ENCODE measurements at places on chromosomes 6 and 20.

DNA sequence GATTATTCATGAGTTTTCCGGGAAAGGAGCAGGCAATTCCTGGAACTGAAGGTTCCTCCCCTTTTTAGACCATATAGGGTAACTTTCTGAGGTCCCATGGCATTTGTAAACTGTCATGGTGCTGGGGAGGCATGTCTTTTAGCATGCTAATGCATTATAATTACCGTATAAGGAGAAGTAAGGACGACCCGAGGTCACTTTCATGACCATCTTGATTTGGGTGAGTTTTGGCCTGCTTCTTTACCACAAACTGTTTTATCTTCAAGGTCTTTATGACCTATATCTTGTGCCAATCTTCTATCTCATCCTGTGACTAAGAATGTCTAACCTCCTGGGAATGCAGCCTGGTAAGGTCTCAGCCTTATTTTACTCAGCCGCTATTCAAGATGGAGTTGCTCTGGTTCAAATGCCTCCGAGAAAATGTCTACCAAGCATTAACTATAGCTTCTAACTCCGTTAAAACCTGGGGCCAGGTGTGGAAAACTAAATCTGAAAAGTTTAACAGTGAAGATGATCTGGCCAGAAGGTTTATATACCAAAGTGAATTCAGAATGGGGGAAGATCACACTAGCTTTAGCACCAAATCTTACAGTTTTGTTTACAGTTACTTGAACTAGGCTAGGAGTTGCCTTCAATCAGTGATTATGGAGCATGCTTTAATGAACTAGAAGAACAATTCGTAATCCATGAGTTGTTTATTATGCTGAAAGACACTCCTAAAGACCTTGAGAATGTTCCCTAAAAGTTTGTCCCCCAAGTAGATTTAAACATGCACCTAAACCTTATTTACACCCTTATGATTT, 80.0 kb upstream of the TOP1 start:
- DNase-seq: peak; percentile 91

- DNase-seq: no peak
Measured at GRCh38 chr20:19539191-19539590, 218.9 kb upstream of the RIN2 start.

- DNase-seq: no peak
Measured at GRCh38 chr6:163583558-163583957, 169.0 kb downstream of the QKI start.

- peak; percentile 15 for DNase-seq
Measured at GRCh38 chr6:130717657-130718056, 109.5 kb upstream of the SMLR1 start.

- no peak for DNase-seq
Measured at GRCh38 chr6:3323148-3323547, 64.4 kb downstream of the PSMG4 start.

GRCh38 chr20:15610787-15611186, 962.5 kb downstream of the KIF16B start:
- no peak for DNase-seq

- DNase-seq: peak; percentile 6
Measured at GRCh38 chr6:74280130-74280692, 584.2 kb downstream of the CD109 start.

DNA sequence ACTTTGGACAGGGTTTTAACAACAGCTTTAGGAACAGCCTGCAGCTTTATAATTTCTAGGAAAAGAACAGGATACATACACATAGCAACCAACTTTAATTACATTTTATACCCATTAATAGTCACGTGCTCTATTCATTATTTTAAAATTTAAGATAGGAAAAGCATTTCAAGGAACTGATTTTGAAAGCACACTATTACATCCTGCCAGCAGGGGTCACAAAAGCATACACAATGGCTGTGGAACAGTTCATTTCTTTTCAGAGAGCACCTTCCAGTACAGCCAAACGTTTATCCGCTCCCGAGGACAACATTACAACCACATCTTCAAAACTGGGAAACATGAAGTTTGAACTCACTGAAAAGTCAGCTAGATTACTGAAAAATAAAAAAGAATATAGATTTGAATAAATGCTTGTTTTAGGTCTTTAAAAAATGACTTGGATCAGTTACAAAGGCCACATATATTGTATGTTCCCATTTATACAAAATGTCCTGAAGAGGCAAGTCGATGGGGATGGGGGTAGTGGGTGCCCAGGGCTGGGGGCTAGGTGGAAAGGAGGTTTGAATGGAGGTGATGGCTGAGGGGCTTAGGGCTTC, 104.6 kb upstream of the EXOC2 start:
- DNase-seq: peak; percentile 65

DNA sequence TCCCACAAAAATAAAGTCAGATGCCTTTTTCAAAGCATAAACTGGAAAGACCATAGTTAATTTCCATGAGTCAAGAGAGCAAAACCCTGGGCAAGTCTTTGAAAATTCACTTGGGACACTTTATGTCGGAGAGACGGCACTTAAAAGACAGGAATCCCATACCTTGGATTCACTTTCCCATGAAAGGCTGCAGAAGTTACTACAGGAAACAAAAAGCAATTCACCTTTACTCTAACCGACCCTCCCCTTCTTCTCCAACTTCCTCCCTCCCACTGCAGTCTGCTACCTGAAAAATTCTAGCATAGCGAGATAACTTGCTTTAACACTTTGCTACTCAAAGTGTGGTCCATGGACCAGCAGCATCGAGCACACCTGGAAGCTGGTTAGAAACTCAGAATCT, 539.1 kb upstream of the JAG1 start:
- DNase-seq: no peak

GRCh38 chr6:41063884-41064285, 8.3 kb downstream of the OARD1 start:
- DNase-seq: no peak

DNA sequence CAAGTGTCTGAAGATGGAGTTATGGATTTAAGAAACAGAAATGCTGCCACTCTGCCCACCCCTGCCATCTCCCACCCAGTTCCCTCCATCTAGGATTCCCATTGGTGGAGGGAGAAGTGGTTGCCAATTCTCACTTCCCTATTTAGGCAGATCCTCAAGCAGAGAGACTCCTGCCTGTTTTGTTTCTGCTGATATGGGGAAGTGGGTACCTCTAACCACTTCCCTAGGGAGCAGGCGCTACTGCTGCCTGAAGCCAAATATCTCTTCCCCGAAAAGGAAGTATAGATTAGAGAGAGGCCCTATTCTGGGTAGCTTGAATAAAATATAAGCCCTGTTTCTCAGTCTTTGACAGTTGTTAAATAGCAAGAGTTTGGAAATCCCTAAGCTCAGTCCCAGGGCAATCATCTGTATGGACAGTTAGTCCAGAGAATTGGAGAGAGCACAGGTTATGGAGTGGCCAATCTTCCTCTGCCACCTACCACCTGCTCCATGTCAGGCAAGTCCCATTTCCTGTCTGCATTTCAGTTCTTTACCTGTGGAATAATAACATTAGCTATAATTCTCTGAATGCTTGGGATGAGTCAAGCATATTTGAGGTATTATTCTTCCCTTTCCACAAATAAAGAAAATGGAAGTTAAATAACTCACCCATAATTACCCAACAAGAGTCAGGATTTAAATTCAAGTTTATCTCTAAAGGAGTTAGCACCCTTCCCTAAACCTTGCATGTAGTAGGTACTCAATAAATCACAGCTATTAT, 2.6 kb upstream of the ADGB start:
- DNase-seq: no peak

DNA sequence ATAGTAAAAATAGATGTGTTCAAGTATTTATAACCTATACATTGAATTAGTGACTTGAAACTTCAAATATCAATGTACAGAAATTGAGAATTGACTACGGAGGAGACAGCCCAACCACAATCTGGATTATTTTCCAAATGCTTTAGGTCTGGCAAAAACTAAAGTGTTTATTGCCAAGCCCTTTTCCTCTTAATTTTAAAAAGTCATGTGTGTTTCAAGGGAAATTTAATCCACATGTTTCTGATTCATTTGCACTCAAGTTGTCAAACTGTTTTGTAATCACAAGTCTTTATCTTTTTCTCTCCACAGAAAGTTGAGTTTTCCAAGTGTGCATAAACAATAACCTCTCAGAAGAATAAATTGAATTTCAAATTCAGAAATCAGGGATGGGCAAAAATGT, 350.8 kb upstream of the RSPO3 start:
- DNase-seq: no peak

DNA sequence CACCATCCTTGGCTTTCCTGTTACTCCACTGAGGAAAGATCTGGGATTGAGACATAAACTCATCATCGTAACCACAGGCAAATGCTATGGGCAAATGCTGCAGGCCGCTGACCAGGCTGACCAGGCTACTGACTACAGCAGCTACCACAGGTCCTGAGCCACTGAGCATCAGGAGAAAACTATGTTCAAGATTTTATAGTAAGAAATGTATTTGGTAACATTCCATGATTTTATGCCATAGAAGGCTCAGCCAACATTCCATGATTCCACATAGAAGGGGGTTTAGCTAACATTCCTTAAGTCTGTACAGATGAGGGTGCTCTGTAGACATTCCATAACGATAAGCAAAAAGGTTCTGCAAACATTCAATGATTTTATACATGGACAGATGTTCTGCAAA, 16.1 kb upstream of the B4GALT5 start:
- peak; percentile 86 for DNase-seq

- no peak for DNase-seq
Measured at GRCh38 chr20:60863548-60863947, 388.5 kb upstream of the CDH4 start.

DNA sequence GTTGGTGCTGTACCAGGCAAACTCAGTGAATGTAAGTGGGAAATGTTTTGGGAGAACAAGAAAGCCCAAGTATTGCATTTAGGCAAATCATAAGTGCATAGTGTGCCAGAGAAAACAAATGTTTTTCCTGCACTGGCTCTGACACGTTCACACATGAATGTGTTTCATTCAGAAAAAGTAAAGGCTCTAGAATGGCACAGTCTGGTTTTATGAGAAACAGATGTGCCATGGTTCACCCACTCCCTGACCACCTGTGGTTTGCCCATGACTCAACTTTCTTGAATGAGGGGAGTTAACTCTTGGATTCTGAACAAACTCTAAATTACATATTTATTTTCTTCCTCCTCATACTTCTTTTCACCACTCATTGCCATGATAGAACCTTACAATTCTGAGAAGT, 126.9 kb downstream of the KCNQ5 start:
- DNase-seq: peak; percentile 89

GRCh38 chr20:7505835-7506221, 434.4 kb downstream of the HAO1 start:
- no peak for DNase-seq

- no peak for DNase-seq
Measured at GRCh38 chr6:23690453-23691049, 435.5 kb upstream of the NRSN1 start.

- no peak for DNase-seq
Measured at GRCh38 chr6:46651816-46652215, 802 bp downstream of the CYP39A1 start.

DNA sequence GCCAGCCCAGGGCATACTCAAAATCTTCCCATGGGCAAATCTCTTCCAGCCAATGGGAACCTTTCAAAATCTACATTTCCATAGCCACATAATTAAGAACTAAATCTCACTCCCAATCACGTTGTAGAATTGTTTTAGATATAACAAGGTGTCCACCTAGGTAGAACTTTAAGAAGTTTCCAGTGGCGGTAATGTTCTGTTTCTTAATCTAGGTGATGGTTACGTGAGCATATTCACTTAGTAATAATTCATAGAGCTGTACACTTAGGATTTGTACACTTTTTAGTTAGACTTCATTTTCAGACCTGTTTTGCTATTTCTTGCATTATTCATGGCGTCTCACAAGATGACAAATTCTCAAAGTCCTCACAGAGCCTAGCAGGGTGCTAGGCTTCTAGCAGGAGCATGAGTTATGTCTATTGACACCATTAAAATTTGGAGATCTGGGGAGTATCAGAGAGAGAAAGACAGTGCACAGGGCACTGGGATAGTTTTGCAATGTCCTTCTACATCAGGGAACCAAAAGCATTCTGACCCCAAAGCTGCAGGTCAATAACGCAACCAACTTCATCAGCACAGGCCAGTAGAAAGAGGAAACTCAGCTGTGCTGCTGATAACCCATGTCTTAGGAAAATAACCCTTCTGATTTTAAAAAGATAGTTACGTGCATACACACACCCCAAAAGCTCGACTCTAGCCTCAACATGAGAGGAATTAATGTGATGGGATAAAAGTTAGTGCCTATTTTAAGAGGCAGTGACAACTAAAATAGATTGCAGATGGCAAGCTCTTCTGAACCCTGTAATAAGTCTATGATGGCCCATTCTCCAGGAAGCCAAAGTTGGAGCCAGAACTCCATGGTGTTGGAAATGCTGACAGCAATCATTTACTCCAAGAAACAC, 518.1 kb upstream of the JARID2 start:
- no peak for DNase-seq

GRCh38 chr6:7505189-7505699, 36.2 kb upstream of the DSP start:
- DNase-seq: peak; percentile 75

DNA sequence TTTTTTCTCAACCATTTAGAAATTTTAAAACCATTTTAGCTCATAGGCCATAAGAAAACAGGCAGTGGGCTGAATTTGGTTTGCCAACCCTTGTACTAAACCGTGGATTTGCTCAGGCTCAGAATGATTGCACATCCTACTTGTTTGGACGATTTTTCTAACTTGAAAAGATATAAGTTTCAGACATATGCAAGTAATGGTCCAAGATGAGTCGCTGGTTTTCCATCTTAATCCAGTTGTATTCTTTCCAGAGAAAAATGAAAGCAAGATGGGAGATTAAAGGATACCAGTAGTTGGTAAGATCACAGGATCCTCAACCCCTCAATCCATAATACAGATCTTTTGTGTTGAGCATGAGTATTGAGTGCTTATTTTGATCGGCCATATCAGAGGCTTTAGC, 250.9 kb downstream of the TINAG start:
- no peak for DNase-seq

- peak; percentile 7 for DNase-seq
Measured at GRCh38 chr20:1946762-1947534, 46.9 kb downstream of the PDYN start.

- DNase-seq: peak; percentile 38
Measured at GRCh38 chr6:169723991-169724493, 258 bp downstream of the PHF10 start.

GRCh38 chr6:53805725-53806124, 10.9 kb downstream of the LRRC1 start:
- DNase-seq: no peak

DNA sequence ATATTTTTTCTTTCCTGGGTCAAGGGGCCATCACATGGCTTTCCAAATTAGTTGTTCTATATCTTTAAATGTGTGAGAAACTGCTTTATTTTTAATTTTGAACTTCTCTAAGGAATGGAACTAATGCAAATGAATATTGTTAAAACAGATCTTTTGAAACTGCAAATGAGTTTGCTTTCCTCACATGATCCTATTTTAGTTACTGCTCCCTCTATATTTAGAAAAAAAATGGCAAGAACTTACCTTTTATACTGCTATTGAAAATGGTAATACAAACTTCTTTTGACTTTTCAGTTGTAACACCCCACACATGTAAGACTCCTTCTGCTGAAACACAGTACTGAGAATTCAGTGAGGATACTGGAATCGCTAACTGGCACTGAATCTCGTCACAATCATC, 15.9 kb downstream of the IFNGR1 start:
- no peak for DNase-seq

GRCh38 chr6:110799655-110800054, 15.6 kb downstream of the CDK19 start:
- DNase-seq: no peak
